ENCODE measurements at places on chromosomes 2 and 18.

DNA sequence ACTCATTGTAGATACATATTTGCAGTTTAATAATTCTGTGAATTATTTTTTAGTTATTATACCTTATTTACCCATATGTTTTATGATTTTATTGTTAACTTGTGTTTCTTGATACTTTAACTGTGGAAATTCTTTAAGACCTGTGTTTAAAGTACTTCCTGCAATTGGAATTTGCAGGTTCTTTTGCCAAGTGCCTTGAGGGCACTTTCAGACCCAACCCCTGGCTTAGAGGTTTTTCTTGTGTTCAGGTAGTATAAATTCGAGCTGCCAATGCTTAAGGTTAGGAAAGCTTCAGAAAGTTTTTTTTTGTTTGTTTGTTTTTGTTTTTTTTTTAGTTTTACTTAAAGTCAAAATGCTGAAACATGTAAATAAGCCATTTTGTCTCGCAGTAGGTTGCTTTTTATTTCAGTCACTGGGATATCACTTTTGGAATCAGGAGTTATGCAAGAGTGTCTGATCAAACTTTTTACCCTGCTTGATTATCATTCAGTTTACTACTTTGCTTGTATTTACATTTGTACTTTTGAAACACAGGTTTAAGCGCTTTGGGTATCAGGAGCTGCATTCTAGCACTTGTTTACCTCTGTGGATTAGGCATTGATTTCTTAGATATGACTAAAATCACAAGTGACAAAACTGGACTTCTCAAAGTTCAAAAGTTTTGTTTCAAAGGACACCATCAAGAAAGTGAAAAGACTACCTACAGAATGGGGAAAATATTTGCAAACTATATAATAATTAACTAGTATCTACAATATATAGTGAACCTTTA lies 31.8 kb downstream of the TDRD15 start:
- DNase-seq, result no peak

DNA sequence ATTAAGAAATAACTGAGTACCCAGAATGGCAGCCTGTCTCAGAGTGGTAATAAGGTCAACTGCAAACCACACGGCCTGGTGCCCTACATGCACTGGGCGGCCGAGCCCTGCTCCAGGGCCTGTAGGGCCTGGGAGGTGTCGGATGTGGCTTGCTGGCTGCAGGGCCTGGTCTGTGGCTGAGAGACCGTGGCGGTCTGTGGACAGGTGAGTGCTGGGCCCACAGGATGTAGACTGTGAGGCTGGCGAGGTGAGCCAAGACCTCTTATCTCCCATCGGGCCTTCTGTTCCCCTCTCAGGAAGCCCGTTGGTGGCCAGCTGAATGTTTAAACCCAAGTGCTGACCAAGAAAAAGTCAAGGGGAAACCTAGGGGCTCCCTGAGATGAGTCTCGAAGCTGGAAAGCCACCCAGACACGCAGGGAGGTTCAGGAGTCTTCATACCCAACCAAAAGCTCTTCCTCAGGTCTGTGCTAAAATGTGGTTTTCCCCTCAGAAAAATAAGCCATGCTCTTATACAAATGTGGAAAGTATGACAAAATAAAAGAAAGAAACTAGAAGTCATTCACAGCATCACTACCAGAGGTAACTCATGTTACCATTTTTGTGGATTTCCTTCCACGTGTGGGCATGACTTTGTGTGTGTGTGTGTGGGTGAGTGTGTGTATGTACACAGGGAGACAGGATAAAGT lies 47.7 kb upstream of the CTDP1 start:
- no peak for DNase-seq

GRCh38 chr18:22267697-22268096 lies 98.3 kb downstream of the GATA6 start:
- no peak for DNase-seq

GRCh38 chr18:9081940-9082339 lies 20.6 kb upstream of the NDUFV2 start:
- DNase-seq, result no peak

- DNase-seq, result no peak
Measured at GRCh38 chr2:202025816-202026215, 7.8 kb upstream of the FZD7 start.

Data from stimulated activated CD8-positive, alpha-beta memory T cell treated with anti-CD3 and anti-CD28 coated beads, Interleukin-4, amount 100 ng/mL, for 24 hours (primary cell).